Activated T-helper 2 cell treated with anti-CD3 and anti-CD28 coated beads, Interferon-gamma antibody, Interleukin-2, Interleukin-4, amounts not matched to agents 10 μg/mL and 5 μg/mL and 100 μg/mL, durations not matched to agents 14 hours and 24 hours and 36 hours (primary cell): ENCODE measurements at places on chromosomes 5 and 9. TPM values are rescaled to one million over a fixed set of nuclear protein-coding genes. Genes with fewer than 3 reads are reported as not detected.

DNA sequence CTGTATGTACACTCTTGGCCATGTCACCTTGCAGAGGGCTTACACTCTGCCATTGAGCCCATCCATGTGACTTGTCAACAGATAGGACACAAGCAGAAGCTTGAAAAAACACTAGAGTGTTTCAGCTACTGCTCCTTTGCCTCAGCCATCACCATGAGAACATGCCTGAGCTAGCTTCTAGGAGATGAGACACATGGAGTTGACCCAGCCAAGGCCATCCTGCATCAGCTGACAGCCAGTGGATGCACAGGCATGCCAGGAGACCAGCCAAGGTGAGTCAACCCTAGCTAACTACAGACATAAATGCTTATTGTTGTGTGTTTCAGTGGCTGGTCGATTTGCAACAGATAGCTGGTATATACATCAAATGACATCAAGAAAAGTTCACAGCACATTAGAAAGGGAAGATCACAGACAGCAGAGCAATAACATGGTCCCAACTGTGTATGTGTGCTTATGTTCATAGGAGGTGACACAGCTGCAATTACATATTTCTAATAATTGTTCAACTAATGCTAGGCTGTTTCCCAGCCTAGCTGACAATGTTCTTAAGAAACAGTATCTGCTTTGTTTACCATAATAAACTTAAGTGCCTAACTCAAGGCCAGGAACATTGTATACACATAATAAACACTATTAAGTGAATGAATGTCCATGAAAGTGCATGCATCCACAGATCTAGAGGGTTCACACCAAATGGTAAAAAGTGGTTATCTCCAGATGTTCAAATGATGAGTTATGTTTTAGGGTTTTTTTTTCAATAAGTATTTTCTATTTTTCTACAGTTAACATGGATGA, 105.7 kb downstream of the SPOCK1 start:
- DNase-seq: no peak

DNA sequence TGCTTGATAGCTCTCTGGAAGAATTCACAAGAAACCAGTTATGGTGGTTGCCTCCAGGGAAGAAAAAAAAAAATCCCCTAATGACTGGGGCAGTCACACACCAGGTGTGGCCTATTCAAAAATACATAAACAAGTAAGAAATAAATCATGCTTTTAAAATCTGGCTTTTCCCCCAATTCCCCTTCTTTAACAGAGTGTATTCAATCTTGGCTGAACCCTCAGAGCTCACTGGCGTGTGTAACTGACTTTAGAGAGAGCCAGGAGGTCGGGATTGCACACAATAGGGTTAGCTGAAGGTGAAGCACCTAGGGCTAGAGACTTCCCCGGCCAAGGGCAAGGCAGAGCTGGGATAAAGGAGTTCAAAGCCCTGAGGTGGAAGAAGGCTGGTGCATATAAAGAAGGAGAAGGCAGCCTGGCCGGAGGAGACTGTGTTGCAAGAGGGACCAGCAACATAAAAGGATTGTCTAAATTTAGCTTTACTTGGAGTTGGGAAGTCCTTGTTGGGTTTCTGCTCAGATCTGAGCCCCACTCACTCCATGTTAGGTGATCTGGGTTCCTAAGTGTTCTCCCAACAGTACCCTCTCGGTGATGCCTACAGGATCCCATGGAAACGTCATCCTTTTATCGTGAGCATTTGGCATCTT, 19.7 kb downstream of the FNBP1 start:
- DNase-seq: no peak

DNA sequence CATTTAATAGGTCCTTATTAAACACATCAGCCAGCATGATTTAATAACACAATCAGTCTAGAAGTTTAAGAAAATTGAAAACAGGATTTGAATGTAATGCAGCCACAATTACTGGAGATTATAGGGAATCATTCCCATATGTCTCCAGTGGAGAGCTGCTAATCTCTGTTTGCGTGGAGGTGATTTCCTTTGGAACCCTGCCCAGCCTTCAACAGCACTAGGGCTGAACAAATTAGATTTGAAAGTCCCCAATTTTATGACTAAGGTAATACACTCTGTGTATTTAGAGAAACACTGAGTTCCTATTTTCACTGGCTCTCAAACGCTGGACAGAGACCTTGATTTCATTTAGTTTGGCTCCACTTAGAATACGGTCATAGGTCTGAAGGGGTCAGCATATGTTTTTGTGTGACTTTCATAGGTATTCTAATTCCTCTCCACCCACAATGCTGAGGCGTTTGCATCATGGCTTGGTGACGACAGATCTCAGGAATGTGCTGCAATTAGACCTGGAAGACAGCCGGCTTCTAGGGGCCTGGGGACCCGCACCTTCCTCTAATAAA, 508.3 kb downstream of the EBF1 start:
- no peak for DNase-seq

The ENHO gene
- not detected in 2 replicates for total RNA-seq

- no peak for DNase-seq
These were observed 20.0 kb downstream of the NTNG2 start for GRCh38 chr9:132181796-132182313.

DNA sequence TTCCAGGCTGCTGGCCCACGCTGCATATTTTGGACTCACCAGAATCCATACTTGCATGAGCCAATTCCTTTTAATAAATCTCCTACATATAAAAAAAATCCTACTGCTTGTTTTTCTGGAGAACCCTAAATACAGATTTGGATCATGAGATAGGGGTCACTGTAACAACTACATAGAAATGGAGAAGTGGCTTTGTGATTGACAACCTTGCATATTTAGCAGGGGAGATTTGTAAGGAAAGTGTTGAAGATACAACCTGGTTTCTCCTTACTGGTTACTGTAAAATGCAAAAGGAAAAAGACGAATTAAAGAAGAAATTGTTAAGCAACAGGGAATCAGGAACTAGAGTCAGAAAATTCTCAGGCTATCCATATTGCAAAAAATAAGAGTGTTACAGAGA, 74.8 kb downstream of the HABP4 start:
- no peak for DNase-seq

DNA sequence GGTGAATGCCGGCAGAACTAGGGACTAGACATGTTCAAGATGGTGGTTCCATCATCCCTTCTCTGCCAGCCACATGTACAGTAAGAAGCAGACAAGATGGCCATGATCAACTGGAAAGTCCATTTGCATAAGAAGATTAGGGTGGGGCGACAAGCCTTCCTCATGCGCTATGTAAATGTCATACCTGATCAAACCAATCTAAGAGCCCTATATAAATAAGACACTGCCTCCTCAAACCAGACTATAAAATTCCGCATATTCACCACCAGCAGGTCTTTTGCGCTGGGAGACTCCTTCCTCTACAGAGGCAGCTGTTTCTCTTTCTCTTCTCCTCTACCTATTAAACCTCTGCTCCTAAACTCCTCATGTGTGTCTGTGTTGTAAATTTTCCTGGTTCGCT, 53.8 kb downstream of the TIMD4 start:
- DNase-seq: no peak

The TERT gene
- 11.8 and 12.0 TPM in 2 replicates for total RNA-seq

DNA sequence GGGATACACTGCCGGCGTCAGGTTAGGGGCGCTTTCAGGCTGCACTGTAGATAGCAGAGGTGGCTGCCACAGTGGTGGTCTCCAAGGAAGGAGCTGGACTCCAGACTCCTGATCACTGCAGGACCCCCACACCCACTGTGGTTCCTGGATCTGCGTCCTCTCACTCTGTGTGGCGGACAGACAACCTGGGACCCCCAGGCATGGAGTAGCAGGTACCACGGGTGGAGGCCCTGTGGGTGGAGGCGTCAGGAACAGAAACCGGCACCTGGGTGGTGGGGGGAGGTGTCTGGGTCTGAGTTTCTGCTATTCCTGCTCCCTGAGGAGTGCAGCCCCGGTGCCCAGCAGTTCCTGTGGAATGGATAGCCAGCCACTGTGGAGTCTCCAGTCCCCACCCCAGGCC, 75.1 kb upstream of the PCAT7 start:
- no peak for DNase-seq

GRCh38 chr5:99866740-99867139, 668.4 kb upstream of the FAM174A start:
- no peak for DNase-seq

DNA sequence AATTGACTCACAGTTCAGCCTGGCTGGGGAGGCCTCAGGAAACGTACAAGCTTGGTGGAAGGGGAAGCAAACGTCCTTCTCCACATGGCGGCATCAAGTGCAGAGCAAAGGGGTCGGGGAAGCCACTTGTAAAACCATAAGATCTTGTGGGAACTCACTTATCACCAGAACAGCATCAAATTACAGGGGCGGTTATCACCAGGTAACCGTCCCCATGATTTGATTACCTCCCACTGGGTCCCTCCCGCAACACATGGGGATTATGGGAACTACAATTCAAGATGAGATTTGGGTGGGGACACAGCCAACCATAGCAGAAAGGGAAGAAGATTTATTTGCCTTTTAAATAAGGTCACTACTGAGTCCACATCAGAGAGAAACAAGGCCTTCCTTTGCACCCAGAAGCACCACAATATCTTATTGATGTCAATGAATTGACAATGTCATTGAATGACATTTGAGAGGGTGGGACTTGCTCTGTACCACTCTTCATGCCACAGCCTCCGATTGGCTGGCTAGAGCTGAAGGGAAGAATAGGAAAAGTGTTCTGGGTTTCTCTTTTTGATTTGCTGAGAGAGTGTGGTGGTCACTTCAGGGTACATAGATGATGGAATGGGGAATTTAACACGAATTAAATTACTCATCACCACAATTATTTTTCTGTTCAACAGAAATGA, 11.0 kb downstream of the SKP2 start:
- DNase-seq: no peak

DNA sequence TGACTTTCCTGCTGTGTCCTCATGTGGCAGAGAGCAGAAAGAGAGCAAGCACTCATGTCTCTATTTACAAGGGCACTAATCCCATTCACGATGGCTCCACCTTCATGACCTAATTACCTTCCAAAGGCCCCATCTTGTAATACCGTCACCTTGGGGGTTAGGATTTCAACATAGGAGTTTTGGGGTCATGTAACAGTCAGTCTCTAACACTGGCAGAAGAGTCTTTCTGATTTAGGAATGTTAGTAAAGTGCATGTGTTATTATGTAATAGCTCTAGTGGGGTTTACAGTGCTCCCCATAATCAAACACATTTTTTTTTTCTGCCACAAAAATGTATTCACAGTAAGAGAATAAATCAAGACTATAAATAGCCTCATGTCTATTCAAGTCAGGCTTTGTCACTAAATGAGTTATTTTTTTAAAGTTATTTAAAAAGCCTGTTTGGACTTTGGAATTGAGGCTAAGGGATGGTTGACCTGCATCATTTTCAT, 19.1 kb downstream of the GALNT10 start:
- DNase-seq: no peak

The CNTFR gene
- total RNA-seq: not detected in 2 replicates
